ENCODE measurements at places on chromosomes 13 and 19.
A peak's percentile ranks its signal among the peaks of the same experiment; 100 is the strongest.

- DNase-seq = no peak
Observed at GRCh38 chr19:11423164-11423790, 4.2 kb upstream of the RGL3 start.

GRCh38 chr13:67139551-67139950 lies 90.6 kb downstream of the PCDH9 start:
- DNase-seq = no peak

DNA sequence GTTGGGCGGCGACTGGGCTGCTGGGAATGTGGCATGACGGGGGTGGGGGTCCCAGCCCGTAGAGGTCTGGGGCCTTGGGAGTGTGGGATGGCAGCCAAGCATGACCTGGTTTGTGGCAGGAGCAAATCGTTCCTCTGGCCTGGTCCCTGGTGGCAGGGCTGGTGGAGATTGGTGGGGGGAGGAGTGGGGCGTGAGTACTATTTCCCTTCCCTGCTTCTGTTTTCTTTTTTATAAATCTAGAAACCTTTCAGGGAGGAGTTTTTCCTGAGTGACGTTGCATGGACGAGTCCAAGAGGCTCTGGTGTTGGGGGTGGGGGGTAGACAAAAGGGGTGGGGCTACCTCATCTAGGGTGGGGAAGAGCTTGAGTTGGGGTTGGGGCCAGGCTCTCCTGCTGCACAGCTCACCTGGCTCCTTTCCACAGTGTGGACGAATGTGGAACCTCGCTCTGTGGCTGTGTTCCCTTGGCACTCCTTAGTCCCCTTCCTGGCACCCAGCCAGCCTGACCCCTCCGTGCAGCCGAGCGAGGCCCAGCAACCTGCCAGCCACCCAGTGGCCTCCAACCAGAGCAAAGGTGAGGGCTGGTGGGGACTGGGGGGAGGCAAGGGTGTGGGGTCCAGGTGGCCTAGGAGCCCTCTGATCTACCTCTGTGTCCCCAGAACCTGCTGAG lies 15.4 kb upstream of the PRR19 start:
- no peak for DNase-seq

- no peak for DNase-seq
Observed at GRCh38 chr13:36343766-36344165, 2.4 kb downstream of the SPART start.

GRCh38 chr19:13844130-13844631 lies 32.8 kb upstream of the NANOS3 start:
- no peak for DNase-seq

GRCh38 chr13:46668302-46668720 lies 115.3 kb downstream of the LRCH1 start:
- peak; percentile 76 for DNase-seq

- DNase-seq = no peak
Observed at GRCh38 chr19:19159534-19159933, 10.5 kb downstream of the MEF2B start.

- DNase-seq = no peak
Observed at GRCh38 chr13:113625965-113626721, 31.9 kb downstream of the ATP4B start.

GRCh38 chr19:44943801-44944249 lies 1.8 kb downstream of the APOC4 start:
- no peak for DNase-seq

DNA sequence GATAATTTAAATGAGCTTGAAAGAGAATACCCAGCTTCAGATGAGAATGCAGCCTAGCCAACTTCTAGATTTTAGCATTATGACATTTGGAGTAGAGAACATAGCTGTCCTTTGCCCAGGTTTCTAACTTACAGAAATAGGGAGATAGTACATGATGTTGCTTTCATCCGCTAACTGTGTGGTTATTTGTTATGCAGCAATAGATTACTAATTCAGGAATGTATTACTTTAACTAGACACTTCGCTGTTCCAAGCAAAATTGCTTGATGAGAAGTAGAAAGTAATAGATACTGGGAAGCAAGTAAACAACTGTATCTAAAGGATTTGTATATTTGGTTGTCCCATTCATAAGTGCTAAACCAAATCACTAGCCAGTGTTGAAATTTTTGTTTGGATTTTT lies 790.9 kb upstream of the PRR20A start:
- no peak for DNase-seq

DNA sequence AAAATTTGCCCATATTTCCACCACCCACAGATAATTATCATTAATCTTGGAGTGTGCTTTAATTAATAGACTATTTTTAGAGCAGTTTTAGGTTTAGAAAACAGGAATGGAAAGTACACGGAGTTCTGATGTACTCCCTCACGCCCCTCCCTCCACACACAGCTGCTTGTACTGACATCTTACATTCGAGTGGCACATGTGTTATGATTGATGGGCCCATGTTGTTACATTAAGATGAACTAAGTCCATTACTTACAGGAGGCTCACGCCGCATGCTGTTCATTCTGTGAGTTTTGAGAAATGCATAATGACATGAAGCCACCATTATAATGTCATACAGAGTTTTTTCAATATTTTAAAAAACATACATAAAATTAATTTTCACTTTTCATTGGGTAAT lies 1.2 kb upstream of the SPATA13 start:
- DNase-seq = no peak

DNA sequence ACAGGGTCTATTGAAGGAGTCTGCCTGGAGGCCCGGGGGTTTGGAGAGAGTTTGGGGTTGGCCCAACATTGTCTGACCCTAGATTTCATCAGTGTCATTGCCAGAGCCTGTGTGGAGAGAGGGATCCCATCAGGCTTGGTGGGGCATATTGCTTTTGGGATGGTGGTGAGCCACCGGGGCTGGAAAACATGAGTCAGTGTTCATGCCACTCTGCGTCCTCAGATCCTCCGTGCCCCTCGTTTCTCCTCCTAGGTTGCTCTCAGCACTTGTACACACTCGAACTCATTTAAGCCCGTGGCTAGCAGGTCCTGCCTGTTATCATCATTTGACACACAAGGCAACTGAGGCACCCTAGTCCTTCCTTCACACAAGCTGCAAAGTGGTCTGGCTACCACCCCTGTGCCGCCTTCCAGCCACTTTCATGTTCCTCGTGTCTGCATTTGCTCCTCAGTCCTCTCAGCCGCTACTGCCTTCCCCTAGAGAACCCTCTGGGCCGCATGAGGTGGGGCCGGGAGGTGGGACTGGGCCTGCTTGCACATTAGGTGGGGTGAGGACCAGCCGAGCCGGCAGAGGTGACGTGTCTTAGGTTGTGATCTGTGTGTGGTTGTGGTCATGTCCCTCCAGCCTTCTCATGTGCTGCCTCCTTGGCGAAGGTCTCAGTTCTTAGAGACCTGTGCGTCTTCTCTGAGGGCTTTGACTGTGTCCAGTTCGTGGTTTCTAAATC lies 3.6 kb downstream of the NACC1 start:
- DNase-seq = no peak

GRCh38 chr19:4399812-4400134 lies 574 bp downstream of the SH3GL1 start:
- no peak for DNase-seq

DNA sequence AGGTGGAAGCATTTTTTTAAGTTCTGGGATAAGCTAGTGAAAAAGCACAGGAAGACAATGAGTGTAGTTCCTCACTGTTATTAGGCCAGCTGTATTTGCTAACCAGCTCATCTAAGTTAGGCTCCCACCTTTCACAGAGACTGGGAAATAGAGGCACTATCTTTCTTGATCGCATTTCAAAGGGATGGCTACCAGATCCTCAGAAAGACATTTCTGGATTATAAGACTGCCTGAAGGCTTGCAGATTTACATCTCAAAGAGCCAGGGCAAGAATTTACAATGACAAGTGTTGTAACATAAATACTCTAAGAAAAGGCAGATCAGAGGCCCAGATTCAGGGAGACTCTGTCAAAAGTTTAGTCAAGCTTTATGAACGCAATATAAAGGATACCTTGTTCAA lies 1005.5 kb downstream of the PCDH9 start:
- DNase-seq = no peak

GRCh38 chr19:29872224-29872731 lies 60.5 kb downstream of the CCNE1 start:
- no peak for DNase-seq

GRCh38 chr19:291006-291521 lies at the start of gene PLPP2:
Gene PLPP2, minus strand, starts transcription at chr19:291403. Its CDS starts 67 bp downstream, at chr19:291336.
- no peak for DNase-seq

DNA sequence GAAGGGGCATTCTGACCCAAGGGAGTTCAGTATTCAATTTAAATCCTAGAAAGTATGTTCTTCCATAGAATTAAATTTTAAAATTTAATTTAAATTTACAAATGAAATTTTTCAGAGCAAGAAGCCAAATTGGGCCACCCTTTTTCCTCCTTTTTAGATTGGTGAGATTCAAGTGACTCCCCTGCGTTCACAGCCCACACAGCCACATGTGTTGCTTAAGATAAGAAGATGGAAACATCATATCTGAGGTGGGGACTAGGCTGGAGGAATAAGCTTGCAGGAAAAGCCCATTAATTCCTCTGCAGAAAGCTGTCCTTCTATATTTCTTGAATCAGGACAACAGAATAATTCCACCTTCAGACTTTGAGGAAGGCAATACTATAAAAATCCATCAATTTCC lies 392.7 kb upstream of the ZNF507 start:
- no peak for DNase-seq

GRCh38 chr19:55723491-55723890 lies 14.7 kb downstream of the NLRP9 start:
- no peak for DNase-seq

GRCh38 chr13:40047322-40047771 lies 391.9 kb downstream of the COG6 start:
- no peak for DNase-seq

DNA sequence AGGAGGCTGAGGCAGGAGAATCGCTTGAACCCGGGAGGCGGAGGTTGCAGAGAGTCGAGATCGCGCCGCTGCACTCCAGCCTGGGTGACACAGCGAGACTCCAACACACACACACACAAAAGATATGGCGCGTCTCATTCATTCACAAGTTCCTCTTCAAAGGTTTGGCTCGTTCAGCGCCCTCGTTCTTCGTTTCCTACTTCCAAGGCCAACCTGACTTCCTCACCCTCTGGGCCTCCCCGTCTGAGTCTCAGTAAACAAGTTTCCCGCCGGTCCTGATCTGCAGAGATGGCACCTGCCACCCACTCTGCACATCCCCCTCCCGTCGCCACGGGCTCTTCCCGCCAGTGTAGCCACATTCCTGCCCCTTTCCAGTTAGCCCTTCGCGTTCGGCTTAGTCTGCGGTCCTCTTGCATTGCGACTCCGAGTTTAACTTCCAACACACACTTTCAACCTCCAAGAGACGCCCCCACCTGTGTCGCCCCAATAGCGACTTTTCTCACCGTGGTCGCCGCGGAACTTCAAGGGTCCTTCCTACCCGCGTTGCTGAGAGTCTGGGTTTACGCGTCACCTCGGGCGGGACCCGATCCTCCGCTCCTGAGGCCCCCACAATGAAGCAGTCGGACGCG lies 1.3 kb upstream of the BSG start:
- no peak for DNase-seq

DNA sequence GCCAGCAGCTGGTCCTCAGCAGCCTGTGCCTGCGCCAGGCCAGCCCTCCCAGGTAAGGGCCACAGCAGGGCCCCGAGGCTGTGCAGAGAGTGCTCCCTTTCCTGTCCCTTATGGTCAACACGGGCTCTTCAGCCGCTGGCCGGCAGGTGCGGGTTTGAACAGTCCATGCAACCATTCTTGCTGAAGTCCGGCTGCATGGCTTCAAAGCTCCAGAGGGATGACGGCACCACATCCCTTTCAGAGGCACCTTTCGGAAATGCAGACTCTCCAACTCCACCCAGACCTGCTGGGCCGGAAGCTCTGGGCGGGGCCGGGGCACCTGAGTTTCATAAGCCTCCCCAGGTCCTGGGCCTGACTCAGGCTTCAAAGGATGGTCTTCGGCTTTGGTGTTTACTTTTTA lies 81.3 kb downstream of the SPACA7 start:
- DNase-seq = no peak

DNA sequence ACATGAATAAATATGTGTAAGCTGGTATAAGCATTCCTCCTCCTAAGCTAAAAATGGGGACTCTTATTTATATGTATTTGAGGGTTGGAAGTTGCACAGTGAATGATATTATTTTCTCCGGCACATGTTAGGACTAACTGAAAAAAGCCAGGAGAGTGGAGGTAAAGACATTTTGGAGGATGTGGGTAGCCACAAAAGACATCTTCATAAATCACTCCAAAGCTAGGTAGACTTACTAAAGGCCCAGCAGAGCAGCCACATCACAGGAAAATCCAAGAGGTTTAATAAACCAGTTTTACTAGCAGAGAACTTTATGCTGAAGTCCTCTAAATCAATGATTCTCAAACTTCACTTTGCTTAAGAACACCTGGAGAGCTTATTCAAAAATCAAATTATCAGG lies 424.7 kb downstream of the KCTD12 start:
- no peak for DNase-seq

GRCh38 chr13:111535523-111535811 lies 215.0 kb downstream of the TEX29 start:
- no peak for DNase-seq

- DNase-seq = no peak
Observed at GRCh38 chr13:98983182-98983581, 5.3 kb upstream of the DOCK9 start.

DNA sequence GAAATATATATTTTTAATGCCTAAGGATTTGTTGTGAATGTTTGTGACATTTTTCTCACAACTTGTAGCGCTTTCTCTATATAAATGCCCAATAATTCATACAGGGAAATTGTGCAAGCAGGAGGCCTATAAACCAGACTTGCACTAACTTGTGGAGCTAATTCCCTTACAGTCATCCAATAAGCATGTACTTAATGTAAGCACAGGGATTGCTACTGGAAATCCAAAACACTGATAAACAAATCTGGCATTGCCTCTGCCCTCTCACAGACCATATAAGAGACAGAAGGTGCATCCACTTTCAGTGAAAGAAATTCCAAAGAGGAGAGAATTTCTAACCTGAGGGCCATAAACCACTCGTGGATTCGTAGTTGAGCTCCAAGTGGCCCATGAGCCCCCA lies 518.8 kb downstream of the MYO16 start:
- peak; percentile 67 for DNase-seq

DNA sequence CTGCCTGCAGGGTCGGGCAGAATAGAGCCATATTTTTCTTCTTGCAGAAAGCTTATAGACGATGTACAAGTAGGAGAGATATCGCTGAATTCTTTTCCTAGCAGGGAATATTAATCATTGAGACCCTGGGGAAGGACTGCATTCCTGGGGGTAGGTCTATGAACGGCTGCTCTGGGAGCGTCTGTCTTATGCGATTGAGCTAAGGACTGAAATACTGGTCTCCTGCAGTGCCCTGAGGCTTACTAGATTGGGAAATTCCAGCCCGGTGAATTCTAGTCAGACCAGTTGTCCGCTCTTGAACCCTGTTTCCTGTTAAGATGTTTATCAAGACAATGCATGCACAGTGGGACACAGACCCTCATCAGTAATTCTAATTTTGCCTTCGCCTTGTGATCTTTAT lies 59.8 kb upstream of the UBAC2 start:
- DNase-seq = no peak
